Astrocyte of the hippocampus (primary cell): ENCODE measurements at places on chromosomes 16 and 17.

DNA sequence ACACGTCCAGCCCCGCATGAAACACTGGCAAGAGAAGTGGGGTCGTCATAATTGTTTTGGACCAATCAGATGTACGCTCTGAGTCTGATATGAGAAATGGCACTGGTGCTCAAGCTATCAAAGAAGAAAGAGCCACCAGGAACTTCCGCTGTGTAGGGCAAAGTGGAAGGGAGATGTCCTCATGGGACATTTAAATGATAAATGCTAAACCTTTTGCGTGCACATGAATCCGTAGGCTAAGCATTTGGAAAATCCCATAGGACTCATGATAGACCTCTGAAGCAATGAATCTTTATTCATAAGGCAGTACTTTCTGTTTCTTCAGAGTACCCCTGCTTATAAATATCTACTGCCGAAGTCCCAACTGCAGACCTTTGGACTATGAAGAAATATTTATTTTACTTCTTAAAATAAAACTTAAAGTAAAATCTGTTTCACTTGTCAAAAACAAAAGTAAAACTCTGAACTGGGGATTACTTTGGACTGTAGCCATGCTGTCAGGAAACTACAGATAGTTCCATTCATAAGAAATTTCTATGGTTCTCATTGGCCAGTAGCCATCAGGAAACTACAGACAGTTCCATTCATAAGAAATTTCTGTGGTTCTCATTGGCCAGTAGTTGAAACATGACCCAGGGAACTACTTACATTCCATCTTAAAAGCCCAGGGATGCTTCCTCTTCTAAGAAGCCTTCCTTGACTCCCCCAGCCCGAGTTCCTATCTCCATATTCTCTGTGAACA lies 335.1 kb downstream of the HS3ST4 start:
- no peak for DNase-seq

DNA sequence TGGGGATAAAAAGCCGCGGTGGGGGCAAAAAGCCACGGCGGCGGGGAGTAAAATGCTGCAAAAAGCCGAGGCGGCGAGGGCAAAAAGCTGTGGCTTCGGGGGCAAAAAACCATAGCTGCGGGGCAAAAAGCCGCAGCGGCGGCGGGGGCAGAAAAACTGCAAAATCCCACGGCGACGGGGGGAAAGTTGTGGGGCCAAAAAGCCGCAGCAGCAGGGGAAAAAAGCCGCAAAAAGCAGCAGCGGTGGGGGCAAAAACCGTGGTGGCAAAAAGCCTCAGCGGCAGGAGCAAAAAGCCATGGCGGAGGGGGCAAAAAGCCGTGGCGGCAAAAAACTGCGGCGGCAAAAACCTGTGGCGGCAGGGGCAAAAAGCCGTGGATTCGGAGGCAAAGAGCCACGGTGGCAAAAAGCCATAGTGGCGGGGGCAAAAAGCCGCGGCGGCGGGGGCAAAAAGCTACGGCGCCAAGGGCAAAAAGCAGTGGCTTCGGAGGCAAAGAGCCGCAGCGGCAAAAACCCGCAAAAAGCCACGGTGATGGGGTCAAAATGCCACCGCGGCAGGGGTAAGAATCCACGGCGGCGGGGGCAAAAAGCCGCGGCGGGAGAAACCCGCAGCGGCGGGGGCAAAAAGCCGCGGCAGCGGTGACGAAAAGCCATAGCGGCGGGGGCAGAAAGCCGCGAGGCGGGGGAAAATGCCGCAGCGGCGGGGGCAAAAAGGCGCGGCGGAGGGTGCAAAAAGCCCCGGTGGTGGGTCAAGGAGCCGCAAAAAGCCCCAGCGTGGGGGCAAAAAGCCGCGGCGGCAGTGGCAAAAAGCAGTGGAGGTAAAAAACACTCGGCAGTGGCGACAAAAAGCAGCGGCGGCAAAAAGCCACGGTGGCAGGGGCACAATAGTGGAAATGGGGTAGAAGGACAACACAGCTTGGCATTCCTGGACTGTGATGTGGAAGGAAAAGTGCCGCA lies 192.8 kb downstream of the SHCBP1 start:
- no peak for DNase-seq

- no peak for DNase-seq
These were observed 15.9 kb downstream of the CHAD start for GRCh38 chr17:50452630-50453300.

DNA sequence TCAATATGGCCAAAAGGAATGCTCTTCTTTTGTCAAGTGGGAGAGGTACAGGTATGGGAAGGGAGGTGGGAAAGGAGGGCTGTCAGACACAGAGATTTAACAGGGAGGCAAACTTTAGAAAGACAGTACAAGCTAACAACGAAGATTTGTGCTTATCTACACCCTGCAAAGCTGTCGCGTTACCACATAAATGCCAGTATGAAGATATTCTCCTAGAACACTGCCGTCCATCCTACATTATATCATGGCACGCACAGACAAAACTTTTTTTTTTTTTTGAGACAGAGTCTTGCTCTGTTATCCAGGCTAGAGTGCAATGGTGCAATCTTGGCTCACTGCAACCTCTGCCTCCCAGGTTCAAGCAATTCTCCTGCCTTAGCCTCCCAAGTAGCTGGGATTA lies 50.6 kb downstream of the STH start:
- DNase-seq: no peak

DNA sequence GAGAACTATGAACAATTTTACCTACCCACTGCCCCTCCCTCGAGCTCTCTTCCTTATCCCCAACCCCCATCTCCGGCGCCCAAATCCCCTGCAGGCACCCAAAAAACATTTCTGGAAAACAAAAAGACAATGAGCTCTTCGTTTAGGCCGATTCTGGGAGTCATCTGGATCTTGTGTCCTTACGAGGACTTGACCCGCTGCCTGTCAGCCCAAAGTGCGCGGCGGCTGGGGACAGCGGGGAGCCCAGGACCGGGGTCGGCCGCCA lies 524 bp downstream of the STRADA start:
- no peak for DNase-seq
